Stimulated activated CD8-positive, alpha-beta memory T cell treated with anti-CD3 and anti-CD28 coated beads, Interleukin-15, amount 100 ng/mL, for 1 hour (primary cell): ENCODE measurements at places on chromosomes 4 and X.

DNA sequence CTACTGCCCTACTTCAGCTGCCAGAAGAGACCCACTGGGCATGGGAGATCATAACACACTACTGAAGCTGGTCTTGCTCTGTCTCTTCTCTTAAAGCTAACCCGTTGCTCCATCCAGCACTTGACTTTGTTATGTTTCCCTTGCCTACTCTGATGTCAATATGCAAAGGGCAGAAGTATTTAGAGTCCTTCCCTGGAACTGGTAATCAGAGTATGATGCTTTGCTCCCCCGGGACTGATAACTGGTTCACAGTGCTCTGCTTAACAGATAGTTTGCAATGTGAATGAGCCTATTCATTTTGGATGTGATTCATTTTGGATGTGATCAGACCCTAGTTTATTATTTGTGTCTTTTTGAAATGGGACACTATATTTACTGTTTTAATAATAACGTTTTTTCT is 12.3 kb upstream of the UCP1 start:
- DNase-seq, result no peak

DNA sequence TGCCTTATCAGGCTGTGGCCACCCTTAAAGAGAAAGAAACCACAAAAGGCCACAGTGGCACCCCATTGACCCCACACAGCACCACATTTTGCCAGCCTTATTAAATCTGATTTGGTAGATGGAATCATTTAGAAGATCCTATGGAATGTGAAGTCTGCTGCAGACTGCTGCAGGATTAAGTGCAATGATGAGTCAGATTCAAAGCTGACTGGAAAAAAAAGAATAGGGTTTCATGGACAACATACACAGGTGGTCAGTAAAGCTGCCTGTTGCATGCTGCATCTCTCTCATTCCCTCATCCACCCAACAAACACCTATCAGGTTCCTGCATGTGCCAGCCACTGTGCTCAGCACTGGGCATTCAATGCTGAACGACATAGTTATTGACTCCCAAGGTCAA is 56.6 kb downstream of the CHST7 start:
- no peak for DNase-seq

GRCh38 chr4:177671387-177671786 is 229.2 kb upstream of the AGA start:
- no peak for DNase-seq

- no peak for DNase-seq
These were observed 4.3 kb downstream of the DMD start for GRCh38 chrX:33207056-33207455.

DNA sequence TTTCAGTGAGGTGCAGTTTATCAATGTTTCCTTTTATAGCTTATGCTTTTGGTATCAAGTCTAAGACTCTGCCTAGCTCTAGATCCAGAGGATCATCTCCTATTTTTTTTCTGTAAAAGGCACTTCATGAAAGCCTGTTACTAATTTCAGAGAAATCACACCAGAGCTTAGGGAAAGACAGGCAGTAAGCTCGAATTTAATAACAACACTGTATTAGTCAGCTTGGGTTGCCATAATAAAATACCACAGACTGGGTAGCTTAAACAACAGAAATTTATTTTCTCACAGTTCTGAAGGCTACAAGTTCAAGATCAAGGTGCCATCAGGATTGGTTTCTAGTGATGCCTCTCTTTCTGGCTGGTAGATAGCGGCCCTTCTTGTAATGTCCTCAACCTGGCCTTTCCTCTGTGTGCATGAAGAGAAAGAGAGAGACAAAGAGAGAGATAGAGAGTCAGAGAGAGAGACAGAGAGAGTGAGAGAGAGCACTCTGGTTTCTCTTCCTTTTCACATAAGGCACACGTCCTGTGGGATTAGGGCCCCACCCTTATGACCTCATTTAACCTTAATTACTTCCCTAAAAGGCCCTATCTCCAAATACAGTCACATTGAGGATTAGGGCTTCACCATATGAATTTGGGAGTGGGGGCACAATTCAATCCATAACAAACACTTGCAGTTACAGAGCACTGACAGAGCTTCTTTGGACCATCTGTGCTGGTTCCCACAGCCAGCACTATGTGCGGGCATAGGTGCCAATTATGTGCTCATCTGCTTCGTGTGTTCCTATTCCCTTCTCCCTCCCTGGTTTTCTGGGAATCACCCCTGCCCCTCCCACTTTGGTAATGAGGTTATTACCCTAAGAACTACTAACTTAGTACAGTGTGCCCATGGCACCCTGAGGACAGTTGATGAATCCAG is 114.8 kb upstream of the MED14 start:
- no peak for DNase-seq

DNA sequence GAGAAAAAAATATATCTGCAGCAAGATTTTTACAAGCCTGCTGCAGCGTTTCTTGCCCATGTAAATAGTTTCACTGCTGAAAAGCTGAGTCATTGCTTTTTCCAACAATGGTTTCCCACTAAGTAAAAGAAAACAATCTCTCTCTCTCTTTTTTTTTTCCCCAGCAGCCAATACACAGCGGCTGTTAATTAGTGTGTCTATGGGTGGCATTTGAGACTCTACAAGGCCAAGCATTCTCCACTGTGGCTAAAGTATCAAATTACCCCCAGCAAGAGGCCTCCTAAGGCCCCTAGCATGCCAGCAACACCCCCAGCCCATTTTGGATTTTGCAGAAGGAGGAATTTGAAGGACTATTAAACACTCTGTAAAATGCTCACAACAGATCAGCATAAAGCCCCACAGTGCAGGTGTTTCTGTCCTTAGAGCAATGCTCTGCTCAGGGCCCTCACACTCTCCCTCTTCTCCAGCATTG is 837.4 kb downstream of the TRIML1 start:
- no peak for DNase-seq

DNA sequence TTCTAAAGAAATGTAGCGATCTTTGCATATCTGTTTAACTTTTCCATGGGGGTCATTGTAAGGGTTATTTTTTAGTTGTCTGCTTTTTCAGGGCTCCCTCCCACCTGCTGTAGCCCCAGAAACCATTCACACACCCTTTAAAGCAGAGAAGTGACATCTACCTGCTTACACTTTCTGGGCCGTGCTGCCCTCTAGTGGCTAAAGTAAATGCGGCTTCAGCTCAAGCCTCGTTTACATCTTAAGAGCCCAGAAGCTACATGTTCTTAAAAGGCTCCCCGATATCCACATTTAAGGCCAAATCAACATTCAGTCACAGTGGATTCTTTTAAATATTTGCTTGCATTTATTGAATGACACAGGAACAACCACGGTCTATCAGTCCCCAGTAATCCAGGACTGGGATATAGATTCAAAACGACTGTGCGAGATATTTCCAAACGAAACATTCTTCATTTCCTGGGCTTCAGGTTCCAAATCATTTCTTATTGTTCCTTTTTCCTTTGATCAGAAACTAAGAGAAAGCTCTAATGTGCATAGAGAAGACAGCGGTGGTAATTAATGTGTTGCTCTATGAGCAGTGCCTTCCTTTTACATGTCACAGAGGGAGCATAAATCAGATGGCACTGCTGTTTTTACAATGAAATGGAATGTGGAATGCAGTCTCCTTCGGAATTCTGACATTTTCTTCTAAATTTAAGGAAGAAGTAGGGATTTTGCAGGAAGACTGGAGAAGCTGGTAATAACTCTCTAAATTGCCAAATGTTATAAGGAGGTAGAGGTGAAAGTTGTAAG is 119.9 kb downstream of the RASGEF1B start:
- peak; percentile 44 for DNase-seq

- DNase-seq, result no peak
These were observed 985.8 kb downstream of the TRAM1L1 start for GRCh38 chr4:116099596-116099995.

- no peak for DNase-seq
These were observed at the start of gene NUDT11 for GRCh38 chrX:51496501-51497291. Gene NUDT11 (minus strand): TSS chrX:51496592. CDS start chrX:51496444, 148 bp downstream.

- no peak for DNase-seq
These were observed 148.4 kb upstream of the ITM2A start for GRCh38 chrX:79515529-79515928.

GRCh38 chrX:118522230-118522926 is 26.8 kb downstream of the DOCK11 start:
- DNase-seq, result no peak

DNA sequence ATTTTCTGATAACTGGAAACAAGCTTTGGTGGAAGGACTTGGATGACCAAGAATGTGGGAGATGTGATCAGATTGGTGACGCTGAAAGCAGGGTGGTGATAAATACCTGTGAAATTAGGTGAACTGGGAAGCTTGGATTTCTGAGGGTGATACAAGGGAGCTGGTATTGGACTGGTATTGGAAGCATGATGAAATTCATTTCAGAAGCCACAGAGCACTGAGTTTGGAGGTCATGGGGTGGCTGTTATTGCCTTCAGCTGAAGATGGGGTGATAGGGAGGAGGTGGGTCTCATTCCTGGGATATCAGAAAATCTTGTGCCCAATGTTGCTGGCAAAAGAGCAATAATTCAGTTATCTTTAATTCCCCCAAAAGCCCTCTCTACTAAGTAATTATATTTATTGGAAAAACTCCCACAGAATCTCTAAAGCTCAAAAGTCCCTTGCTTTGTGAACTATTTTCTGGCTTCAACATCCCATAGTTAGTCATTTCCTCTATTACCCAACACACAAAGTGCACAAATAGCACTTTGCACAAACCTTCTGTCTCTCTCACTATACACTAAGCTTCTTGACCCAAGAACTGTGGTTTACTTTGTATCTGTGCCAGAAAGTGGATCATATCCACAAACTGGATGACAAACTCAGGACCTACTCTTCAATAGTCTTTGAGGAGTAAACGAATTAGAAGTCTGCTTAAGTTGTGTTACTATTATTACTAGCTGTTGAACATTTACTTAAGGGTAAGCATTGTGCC is 23.1 kb upstream of the CAMK2D start:
- DNase-seq, result no peak

DNA sequence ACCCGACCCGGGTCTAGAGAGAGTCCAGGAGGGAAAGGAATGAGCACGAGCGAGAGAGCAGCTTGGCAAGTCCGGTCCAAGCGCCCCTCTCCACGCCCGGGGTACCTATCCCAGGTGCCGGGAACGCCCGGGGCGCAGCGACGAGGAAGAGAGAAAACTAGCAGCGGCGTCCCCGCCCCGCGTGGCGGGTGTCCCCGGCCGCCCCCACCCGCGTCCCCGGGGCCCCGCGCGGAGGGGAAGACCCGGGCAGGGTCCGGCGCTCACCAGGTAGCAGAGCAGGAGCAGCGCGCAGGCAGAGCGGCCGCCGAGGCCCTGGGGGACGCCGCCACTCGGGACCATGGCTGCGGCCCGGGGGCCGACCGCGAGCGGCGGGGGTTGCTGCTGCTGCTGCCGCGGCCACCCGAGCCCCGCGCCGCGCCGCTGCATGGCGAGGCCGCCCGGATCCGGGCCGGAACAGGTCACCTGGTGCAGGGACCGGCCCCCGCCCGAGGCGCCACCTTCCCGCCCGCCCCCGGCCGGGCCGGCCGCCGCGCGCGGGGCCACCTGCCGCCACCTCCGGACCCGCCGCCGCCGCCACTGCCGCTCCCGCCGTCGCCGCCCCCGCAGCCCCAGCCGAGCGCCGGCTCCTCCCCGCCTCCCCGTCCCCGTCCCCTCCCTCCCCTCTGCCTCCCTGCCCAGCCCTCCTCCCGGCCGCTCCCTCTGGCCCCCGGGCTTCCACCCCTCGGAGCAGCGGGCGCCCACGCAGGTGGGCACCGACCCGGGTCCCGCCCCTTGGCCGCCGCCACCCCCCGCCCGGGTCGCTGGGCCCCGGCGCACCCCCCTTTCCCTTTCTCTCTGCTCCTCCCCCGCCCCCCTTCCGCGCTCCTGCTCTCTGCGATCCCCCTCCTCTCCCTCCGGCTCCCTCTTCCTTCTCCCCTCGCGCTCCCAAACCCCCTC is at the start of gene SEL1L3:
TSS of gene SEL1L3 (minus strand) at position 578 of the 936 bp plus-strand sequence. CDS start at position 426, 152 bp downstream.
- DNase-seq, result no peak

GRCh38 chr4:41009411-41009810 is 204.9 kb downstream of the APBB2 start:
- DNase-seq, result no peak

DNA sequence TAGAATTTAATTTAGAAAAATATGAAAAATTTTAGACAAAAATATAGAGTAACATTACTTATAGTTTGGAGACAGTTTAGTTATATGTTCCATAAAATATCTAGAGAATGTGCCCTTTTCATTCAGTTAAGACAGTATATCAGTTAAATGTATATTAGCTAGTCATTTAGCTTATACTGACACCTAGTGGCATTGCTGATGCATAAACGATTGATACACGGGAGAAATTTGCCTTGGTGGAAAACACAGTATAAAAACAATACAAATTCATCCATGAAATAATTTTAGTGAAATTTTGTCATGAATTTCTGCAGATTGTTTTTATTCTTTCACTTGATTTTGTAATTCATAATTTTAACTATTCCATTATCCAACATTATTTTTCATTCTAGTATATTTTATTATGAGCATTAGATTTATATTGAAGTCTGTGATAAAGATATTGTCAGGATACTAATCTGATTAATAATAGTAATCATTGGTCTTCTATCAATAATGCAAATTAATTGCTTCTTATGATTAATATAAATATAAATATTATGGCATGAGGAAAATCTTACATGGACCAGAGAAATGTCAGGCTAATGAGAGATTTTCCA is 219.0 kb downstream of the TLL1 start:
- DNase-seq, result no peak

DNA sequence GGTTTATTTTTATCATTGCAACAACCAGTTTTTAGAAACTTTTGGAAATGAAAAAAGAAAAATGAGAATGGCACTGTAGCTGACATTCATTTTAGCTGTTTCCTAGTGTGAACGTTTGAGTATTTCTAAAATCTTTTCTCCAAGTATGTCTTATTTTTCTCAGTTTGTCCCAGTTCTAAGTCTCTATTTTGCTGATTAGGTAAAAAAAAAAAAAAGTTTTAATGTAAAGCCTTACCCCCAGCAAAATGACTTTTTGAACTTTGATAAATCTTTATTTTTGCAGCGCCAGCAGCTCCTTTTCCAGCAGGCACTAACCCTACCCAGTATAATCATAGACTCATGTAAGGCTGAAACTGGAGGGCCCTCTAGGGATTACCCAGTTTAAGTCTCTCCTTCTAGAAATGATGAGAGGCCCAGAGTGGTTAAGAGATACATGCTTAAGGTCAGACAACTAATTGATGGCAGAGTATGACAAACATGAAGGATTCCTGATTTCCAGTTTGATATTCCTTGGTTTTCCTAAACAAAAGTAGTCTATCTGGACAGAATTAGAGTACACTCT is 84.3 kb upstream of the SLC4A4 start:
- DNase-seq, result no peak
